ENCODE measurements at places on chromosomes 7 and 10.

GRCh38 chr10:72331575-72332422 is 22.9 kb downstream of the DNAJB12 start:
- DNase-seq: peak; percentile 39

DNA sequence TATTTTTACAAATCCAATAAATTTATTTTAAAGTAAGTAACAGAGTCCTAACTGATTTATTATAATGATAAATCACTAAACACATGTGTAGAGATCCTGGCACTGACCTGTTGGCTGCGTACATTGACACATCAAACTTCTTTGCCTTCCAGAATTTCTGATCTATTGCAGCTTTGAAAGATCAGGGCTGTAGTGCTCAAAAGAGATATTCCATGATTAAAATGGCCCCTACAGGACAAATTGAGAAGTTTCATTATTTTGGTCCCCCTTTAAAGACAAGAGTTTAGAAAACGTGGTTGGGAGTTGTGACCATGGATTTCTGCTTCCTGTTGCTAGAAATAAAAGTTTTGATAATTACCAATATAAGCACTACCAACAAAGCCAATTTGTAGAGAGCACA is 87.7 kb upstream of the PDK4 start:
- peak; percentile 40 for DNase-seq

GRCh38 chr10:88831709-88832108 is 19.9 kb downstream of the ANKRD22 start:
- no peak for DNase-seq

GRCh38 chr7:14899030-14899429 is 3.5 kb downstream of the DGKB start:
- DNase-seq: no peak

GRCh38 chr7:28433699-28434219 is 21.4 kb downstream of the CREB5 start:
- no peak for DNase-seq

GRCh38 chr10:94423627-94424026 is 21.3 kb downstream of the TBC1D12 start:
- no peak for DNase-seq

DNA sequence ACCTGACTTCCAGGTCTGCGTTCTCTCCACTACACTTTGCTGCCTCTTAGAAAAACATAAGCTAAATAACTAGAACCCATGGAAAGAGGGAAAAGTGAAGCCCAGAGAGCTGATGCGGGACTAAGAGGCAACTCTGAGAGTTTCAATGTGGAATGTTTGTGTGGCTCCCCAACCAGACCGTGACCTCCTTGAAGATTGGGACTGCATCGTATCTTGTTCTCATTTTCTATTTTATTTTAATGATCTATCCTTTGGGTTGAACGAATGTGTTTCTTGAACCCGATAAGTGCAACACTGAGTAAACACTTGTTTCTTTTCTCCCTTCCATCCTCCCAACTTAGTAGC is 77.4 kb downstream of the TPST1 start:
- DNase-seq: no peak

DNA sequence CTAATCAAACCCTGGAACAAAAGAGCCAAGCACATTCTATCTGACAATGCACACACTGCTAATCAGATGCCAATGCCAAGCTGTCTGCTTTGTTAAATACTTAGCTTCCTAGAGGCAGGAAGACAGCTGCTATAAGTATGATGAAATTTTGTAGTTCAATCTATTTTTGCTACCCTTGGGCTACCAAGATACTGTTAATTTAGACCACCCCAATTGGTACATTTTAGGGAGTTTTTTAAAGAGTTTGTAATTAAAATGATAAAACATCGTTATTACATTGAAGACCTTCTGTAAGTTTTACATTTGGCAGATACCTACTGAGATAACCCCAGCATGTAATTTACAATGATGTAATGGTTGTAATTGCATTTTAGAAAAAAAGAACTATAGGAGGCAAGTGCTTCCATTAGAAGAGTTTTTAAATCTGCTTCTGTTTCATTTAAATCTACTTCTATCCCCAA is 268.5 kb downstream of the ADK start:
- DNase-seq: no peak

Data from COLO829 (cell line).